ENCODE measurements at places on chromosomes 12 and 14.
A peak's percentile ranks its signal among the peaks of the same experiment; 100 is the strongest.

DNA sequence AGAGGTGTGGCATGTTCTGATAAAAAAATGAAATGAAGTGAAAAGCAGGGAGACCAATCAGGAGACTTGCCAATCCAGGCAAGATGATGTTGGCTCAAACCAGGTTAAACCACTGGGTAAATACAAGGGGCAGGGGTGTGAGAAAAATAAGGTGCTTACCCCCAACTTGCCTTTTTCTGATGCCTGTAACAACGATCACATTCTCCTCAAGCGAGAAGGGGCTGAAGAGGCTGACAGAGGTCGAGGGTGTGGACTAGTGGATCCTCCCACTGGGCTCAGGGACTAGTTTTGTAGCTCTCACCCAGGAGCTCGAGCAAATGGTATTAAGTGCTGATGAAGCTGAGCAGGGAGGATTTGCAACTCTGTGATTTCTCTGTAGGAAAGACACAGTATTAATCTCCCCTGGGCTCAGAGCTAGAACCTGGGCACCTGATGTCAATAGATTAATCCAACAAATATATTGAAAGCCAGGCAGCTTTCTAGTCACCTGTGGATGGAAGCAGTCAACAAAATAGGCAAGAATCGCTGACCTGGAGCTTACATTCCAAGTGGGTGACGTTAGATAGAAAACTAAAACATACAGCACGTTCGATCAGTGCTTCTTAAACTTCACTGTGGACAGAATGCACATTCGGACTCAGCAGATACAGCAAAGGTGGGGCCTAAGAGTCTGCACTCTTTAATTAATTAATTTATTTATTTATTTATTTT is 15.2 kb upstream of the EAPP start:
- DNase-seq: no peak

DNA sequence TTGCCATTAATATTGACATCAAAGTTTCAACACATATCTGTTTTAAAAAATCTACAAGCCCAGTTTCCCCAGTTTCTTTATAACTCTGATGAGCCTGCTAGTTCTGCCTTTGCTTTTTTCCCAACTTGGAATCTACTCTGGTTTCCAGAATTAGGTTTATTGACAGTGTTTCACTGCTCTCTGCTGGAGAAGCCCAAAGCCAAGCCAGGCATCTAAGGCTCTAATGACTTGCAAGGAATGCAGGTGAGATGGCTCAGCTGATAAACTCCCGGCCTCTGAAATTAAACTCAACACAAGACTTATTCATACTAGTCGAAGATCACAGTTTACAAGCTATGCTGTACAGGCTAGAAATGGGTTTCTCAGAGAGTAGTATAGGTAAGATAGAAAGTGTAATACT is 54.3 kb downstream of the HMGA2 start:
- no peak for DNase-seq

DNA sequence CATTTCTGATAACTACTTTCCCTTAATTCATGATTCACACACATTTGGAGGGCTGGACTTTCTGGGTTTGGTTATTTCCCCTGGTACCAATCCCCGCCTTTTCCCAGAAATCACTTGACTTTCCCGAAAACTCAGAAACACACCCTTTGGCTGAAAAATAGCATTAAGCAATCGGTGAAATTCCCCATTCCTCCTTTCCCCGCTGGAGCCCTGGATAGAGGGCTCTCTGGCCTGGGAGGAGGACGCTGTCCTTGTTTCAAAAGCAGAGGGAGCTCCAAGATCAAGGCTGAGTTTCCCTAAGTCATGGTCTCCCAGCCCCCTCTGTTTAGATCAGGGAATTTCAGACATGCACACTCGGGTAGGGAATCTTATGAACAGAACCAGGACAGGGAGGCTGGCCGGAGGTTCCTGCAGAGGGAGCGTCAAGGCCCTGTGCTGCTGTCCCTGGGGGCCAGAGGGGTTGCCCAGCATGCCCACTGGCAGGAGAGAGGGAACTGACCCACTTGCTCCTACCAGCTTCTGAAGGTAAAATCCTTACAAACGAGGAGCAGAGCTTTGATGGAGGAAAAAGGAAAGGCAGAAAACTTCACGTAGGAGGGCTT is at the start of gene C1S:
Gene C1S (plus strand): TSS at position 366 of the 602 bp plus-strand sequence. CDS start 1,195 bp downstream, outside the sequence.
- no peak for DNase-seq

DNA sequence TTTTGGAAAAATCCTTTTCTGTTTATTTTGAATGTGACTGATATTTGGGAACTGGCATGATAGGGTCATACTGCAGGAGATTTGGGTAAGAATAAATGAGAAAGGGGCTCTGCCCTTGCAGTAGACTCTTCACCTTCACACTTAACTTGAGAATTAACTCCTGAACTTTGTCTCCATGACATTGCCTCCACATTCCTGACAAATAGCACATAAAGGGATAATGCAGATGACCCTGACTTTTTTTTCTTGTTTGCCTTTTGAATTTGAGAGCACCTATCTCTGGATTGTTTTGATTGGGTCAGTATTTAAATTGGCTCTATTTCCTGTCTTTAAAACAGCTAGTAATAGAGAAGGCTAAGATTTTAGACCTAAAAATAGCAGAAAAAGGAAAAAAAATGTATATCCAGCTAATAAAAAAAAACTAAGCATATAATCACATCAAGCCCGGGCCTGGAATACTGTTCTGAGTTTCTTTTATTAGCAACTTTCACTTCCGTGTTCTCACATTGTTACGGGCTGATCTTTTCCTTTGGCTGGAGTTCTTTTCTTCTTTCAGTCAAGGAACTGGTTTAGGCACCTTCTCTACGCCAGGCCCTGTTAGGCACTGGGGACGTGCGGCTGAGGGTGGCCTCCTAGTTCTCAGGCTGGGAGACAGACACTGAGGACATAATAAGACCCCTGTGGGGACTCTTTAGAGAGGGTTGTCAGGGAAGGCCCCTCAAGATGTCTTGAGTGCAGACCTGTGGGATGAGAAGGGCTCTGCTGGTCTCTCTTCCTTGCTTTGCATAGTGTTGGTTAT is 53.1 kb upstream of the GNPNAT1 start:
- no peak for DNase-seq

DNA sequence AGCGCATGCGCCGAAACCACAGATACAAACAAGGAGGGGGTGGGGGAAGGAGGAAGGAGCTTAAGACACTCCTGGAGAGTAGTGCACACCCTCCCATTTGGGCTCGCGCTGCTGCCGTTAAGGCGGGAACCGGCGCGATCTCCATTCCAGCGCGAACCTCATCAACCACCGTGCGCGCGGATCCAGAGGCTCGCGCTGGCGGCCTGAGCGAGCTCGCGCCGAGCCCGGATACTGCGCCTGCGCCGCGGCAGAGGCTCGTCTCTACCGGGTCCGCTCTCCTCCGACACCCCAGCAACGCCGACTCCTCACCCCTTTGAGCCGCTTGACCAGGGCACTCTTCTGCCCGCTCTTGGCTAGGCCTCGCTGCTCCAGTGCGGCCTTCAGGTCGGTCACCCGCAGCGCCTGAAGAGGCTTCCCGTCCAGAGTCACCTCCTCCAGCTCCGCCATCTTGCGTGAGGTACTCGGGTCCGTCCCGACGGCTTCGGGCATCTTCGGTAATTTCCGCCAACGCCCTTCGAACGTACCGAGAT is at the start of gene ACIN1:
Gene ACIN1 (minus strand): TSS at position 471 of the 530 bp plus-strand sequence. CDS start 24 bp downstream, at position 447.
- peak; percentile 79 for DNase-seq

DNA sequence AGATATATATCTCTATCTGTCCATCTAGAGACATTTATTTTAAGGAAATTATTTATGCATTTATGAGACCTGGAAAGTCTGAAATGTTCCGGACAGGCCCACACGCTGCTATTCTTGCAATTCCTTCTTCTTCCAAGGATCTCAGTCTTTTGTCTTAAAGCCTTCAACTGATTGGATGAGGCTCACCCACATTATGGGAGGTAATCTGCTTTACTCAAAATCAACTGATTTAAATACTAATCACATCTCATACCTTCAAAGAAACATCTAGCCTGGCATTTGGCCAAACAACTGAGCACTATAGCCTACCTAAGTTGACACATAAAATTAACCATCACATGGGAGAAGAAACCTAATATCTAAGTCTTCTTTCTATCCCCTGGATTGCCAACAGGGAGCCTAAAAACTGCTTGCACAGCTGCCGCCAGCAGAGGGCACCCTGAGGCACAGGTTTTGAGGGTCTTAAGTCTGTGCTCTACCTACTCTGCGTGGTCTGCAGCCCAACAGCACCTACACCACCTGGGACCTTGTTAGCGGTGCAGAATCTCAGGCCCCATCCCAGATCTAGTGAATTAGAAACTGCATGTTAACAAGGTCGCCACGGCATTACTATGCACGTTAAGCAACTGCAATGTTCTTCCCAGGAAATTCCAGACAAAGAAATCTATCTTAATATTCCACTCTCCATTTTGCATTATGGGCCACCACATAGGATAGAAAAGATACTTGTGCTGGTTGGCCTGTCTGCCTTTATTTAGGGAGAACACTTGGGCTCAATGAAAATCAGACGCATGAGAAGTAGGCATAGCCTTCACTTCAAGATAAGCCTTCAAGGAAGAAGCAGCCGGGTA is 249.7 kb downstream of the FOXG1 start:
- peak; percentile 17 for DNase-seq

- DNase-seq: no peak
Observed at GRCh38 chr14:53599221-53599945, 357.2 kb downstream of the BMP4 start.

DNA sequence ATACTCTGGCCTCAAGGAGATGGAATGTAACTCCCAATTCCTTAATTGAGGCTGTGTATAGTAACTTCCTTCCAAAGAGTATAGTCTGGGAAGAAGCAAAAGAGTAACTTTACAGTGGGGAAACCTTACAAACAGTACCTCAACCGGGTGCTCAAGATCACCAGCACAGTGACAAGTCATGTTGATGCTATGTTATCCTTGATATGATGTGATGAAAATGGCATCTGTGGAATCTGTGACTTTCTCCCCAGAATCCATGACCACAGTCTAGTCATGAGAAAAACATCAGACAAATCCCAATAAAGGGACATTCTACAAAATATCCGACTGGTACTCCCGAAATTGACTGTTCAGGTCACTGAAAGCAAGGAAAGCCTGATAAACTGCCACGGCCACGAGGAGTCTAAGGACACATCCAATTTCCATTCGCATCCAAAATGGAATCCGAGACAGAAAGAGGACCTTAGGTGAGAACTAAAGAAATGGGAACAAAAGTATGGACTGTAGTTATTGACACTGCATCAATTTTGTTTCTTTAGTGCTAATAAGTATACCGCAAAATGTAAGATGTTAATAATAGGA is 97.3 kb upstream of the FRMD6 start:
- no peak for DNase-seq

DNA sequence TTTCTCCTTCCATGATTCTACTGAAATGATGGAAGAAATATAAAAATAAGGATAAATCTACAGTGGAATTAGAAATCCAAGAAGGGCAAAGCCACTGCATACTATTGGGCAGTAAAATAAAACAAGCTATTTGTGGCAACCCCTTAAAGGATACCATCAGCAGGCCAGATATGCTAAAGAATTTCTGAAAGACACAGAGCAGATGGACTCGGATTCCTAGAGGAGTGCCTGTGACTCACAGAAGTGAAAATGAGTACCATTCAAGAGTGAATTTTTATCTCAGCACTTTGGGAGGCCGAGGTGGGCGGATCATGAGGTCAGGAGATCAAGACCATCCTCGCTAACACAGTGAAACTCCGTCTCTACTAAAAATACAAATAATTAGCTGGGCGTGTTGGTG is 318.1 kb downstream of the LRIG3 start:
- no peak for DNase-seq

DNA sequence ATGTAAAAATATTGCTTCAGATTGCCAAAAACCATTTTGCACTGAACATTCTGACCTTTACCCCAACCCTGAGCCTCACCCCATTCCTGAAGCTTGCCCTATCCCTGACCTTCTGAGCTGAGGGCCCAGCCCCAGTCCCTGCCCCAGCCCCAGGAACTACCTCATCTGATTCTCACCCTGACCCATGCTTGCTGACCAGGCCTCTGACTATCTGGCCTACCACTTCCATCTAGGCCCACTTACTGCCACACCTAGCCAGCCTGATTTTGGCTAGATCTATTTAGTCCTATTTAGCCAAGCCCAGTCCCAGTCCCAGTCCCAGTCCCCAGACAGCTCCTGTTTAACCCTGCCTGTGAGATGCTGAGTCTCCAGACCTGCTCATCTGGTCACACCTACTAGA is 33.6 kb downstream of the OR10P1 start:
- DNase-seq: no peak

GRCh38 chr14:29738950-29739349 is 188.7 kb downstream of the PRKD1 start:
- DNase-seq: no peak

GRCh38 chr14:103302966-103303365 is 31.1 kb upstream of the EIF5 start:
- DNase-seq: no peak

GRCh38 chr12:32476446-32476845 is 77.1 kb downstream of the FGD4 start:
- DNase-seq: no peak

DNA sequence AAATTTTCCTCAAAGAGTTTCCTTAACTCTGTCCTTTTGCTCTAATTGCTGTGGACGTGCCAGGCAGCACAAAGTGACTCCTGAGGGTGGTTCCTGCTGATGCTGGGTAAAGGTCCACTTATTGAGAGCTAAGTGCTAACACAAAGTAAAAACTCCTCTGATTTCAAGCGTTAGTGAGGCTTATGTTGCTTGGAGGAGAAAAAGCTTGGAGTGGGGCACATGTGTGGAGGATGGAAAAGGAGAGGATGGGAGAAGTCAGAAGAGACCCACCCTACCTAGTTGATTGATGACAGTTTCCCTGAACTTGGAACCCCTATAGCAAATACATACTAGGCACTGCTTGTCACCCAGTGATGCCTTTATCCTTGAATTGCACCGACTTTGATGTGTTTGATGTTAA is 10.1 kb upstream of the SLC11A2 start:
- no peak for DNase-seq

GRCh38 chr14:29724991-29725390 is 202.7 kb downstream of the PRKD1 start:
- no peak for DNase-seq

- DNase-seq: peak; percentile 15
Observed at GRCh38 chr12:111842556-111843396, 748 bp downstream of the MAPKAPK5 start.

DNA sequence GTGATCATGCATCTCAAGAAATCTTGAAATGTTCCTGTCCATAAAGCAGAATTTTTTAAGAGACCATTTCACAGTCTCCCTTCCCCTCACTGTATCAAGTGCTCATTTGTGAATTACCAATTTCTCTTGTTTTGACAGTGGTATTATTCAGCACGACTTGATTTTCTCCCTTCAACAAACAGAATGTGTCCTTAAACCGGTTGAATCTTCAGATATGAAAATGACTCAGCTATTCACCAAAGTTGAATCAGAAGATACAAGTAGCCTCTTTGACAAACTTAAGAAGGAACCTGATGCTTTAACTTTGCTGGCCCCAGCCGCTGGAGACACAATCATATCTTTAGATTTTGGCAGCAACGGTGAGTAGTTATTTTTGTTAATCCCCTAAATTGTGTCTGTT is 25.5 kb upstream of the SNAPC1 start:
- DNase-seq: peak; percentile 55

DNA sequence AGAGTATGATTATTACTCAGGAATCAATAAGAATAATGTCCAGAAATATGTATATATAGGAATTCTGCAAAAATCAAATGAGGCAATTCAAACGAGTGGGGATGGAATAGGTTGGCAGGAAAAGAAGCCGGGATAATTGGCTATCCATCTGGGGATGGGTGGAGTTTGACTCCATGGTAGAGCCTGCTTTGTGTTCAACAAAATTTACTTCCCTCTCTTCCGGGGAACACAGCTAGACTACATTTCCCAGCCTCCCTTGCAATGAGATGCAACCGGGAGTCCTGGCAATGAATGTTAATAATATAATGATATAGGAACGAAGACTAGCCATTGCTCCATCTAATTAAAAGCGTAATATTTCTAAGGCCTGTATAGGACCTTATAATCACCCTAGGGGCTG is 146.6 kb downstream of the EFCAB11 start:
- DNase-seq: no peak

GRCh38 chr14:44782775-44783238 is 178.9 kb downstream of the KLHL28 start:
- no peak for DNase-seq
